ENCODE measurements at places on chromosomes 6 and 20.

- no peak for DNase-seq
Observed at GRCh38 chr6:88547768-88548167, 381.6 kb upstream of the CNR1 start.

- no peak for DNase-seq
Observed at GRCh38 chr6:96153775-96154174, 138.0 kb downstream of the FUT9 start.

DNA sequence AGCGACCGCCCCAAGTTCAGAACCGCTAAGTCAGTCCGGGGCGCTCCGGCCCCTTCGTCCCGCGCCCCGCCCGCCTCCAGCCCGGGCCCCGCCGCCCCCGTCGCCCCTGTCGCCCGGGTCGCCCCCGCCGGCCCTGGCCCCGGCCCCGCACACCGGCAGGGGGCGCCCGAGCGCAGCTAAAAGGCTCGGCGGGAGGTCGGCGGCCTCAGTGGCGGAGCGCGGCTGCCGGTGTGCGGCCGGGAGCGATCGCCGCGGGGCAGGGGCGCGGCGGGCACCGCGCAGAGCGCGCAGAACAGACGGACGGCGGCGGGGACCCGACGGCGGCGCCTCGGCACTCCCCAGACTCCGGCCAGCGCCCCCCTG lies at the start of gene FNDC1:
Gene FNDC1, plus strand, starts transcription at position 208 of the 363 bp plus-strand sequence. CDS start 197 bp downstream, outside the sequence.
- DNase-seq: peak; percentile 66

DNA sequence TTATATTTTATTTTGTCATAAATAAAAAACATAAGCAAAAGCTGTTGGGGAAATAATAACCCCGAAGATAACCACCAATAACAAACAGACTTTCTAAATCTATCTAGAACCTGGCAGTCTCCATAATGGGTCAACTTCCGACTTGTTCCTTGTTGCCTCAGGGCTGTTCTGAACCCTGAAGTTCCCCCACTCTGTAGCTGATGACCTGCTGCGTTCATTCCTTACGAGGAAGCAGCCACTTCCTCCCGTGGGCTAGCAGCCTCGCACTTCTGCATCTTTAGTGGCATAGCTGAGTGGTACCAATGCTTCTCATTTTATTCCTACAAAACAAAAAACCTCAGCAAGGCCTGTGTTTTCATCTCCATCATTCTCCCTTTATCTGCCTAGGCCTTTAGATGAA lies 103.0 kb downstream of the PLEKHG1 start:
- DNase-seq: no peak

GRCh38 chr20:45029884-45030283 lies 63.6 kb downstream of the STK4 start:
- no peak for DNase-seq

DNA sequence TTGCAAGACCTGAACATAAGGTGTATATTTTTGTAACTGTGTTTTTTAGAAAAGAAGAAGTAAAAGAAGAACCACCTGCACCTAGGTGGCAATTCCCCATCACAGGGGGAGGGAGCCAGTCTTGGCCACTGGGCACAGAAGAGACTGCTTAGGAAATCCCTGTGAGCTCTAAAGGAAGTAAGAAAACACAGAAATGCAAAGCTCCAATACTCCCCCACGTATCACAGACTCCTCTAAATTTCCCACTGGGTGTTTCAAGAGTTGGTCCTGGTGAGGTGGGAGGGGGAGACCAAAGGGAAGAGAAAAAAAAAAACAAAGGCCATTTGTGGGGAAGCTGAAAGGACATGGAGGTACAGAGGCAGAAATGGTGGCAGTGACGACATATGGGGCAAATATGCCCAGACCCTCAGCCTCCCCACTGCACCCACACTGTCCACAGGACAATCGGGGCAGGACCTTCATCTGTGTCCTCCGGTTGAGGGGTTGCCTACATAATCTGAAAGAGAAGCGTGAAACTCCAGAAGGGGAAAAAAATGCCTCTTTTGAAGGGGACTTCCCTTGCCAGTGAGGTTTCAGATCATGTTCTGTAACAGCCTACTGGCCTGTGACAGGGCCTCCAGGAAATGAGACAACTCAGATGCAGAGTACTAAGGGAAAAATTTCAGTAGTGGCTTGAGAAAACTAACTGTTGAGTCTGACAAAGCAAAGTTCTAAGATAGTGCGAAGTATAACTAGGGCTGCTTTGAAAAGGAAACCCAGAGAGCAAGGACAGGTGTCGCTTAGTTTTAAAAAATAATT lies 226.2 kb upstream of the MARCKS start:
- DNase-seq: no peak

DNA sequence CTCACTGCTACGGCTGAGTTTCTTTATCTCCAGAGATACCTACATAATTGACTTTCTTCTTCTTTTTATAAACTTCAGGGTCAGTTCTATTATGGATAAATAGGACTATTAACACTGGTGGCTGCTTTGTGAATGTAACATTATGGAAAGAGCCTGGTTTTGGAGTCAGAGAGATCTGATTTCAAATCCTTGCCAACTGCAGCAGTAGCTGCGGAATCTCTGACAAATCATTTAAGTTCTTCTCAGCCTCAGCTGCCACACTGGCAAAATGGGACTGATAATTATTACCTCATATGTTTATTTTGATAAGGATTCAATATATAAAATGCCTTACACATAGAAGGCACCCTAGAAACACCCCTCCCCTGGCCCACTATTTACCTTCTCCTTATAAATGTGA lies 160.5 kb downstream of the BACH2 start:
- DNase-seq: no peak

GRCh38 chr20:57282670-57283361 lies 16.4 kb upstream of the BMP7 start:
- DNase-seq: peak; percentile 55

DNA sequence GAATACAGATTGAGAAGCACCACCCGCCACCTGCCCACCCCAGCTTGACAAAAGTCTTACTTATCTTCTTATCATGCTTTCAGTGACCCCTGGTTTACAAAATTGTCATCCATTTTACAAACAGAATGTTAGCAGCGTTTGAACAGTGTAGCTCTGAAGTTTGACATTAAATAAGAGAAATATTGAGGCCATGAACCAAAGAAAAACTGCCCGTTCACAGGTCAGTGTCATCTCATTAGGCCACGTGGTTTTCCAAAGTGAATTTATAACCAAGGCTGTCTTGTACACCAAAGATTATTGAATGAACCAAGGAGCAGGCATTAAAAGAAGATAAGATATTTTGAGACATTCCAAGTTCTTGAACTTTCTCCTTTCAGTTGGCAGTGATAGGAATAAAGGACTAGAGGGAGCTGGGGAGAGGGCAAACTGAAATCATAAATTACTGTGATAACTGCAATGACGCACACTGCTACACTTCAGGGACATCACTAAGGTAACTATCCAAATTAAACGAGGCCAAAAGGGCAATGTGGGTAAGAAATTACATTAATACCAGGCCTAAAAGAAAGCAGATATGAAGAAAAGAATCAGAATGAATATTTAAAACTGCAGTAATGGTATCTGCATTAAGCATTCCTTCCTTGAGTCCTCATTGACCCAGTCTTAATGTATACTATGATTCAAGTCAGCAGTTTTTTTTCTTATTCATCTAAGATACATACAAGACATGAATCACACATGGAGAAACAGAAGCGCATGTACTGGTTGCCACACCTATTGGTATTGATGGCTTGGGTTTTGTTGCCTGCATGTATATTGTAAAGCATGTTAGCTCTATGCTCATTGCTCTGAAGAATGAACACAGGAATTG lies 159.8 kb upstream of the ARG1 start:
- no peak for DNase-seq

All from left hindlimb (tissue), 1 donor.